Naive thymus-derived CD4-positive, alpha-beta T cell (primary cell): ENCODE measurements at places on chromosomes 1 and 21.
A peak's percentile ranks its signal among the peaks of the same experiment; 100 is the strongest.

GRCh38 chr1:65804584-65804983 is 11.9 kb downstream of the PDE4B start:
- no peaks in the 10 kb centered on the region for H3K4me1 ChIP-seq
- peaks cover 3% of the 10 kb centered on the region for H3K27me3 ChIP-seq
- no peak for DNase-seq
- no peaks in the 10 kb centered on the region for H3K36me3 ChIP-seq

DNA sequence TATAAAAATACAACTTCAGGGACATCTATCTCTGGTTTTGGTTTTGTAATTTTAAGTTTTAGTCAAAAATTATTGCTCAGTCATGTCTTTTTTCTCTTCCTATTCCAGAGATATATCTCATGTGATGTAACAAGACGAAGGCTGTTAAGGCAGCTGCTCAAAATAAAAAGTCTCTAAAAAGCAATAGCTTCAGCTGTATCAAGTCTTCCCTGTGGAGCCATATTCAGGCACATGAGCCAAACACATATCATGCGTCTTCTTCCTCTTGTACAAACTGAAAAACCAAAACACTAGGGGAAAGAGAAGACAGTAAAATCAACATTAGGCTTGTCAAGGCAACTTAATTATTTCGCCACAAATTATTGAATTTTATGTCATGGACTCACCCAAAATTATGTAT is 240.7 kb downstream of the NRIP1 start:
- H3K27me3 ChIP-seq, result no peaks in the 10 kb centered on the region
- no peaks in the 10 kb centered on the region for H3K36me3 ChIP-seq
- no peak overlapping the region for H3K27ac ChIP-seq
- no peak for DNase-seq

GRCh38 chr1:178004926-178005391 is 35.1 kb upstream of the SEC16B start:
- H3K4me3 ChIP-seq, result no peak overlapping the region
- no peak for DNase-seq
- H3K36me3 ChIP-seq, result no peaks in the 10 kb centered on the region
- H3K4me1 ChIP-seq, result no peaks in the 10 kb centered on the region
- H3K27ac ChIP-seq, result no peak overlapping the region

GRCh38 chr1:8133190-8133589 is 107.1 kb upstream of the ERRFI1 start:
- no peak overlapping the region for H3K27ac ChIP-seq
- no peak overlapping the region for H3K4me3 ChIP-seq
- no peak for DNase-seq
- no peaks in the 10 kb centered on the region for H3K36me3 ChIP-seq
- no peaks in the 10 kb centered on the region for H3K4me1 ChIP-seq
- no peaks in the 10 kb centered on the region for H3K27me3 ChIP-seq

- no peaks in the 10 kb centered on the region for H3K27me3 ChIP-seq
- peak; percentile 31 for DNase-seq
- H3K36me3 ChIP-seq, result no peaks in the 10 kb centered on the region
- H3K4me1 ChIP-seq, result peaks cover 26% of the 10 kb centered on the region
These were observed 1.1 kb downstream of the ARV1 start for GRCh38 chr1:230979952-230980351.

- no peaks in the 10 kb centered on the region for H3K27me3 ChIP-seq
- H3K36me3 ChIP-seq, result no peaks in the 10 kb centered on the region
- H3K4me3 ChIP-seq, result no peak overlapping the region
These were observed 329.8 kb upstream of the PKN2 start for GRCh38 chr1:88354256-88354655.

DNA sequence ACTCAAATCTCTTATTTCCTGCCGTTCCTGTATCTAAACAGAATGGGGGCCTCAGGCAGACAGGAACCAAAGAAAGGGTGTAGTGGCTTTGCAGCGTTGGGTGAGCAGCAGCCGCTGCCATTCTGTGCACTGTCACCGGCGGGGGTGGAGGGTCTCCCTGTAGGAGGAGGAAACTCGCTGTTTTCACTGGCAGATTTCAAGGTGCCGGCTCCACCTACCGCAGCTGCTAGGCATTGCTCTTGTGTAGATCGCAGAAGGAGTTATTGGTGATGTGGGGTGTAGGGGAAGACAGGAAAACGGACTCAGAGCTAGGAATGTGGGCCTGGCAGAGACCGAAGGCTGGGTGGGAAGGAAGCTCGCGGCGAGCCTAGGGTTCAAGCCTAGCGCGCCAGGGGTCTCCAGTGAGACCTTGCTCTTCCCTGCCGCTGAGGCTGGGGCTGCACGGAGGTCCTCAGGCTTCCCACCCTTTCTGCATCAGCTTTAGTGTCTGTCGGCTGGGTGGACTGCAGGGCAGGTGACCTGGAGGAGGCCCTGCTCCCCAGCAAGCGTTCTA is 20.8 kb downstream of the ATP5PO start:
- H3K36me3 ChIP-seq, result no peaks in the 10 kb centered on the region
- no peaks in the 10 kb centered on the region for H3K27me3 ChIP-seq
- peak overlapping the region; percentile 36 for H3K4me3 ChIP-seq
- no peaks in the 10 kb centered on the region for H3K4me1 ChIP-seq
- peak overlapping the region; percentile 23 for H3K27ac ChIP-seq
- DNase-seq, result peak; percentile 62

DNA sequence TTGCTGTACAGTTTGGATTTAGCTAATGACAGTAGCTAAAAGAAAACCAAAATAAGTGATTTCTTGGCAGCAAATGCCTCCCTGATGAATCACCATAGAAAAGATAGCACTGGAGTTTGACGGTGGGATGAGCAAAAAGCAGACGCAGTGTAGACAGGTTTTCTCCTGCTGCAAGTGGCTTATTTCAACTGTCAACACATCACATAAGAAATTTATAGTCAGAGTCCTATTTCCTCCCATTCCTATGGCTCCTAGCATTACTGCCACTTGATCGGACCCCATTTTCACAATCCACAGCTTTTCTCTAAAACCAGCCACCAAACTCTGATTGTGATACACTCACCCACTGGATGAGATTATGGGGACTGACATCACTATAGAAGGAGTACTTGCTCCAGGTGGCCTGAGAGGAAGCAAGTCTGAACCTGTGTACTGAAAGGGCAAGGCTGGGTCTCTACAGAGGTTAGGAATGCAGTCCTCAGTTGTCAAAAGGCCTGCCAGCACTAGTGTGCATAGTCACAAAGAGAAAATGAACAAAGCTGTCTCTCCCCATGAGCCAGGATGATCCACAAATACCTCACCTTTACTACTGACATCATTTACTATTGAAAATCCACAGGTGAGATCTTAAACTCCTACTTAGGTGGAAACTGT is 359.8 kb downstream of the LTN1 start:
- H3K27me3 ChIP-seq, result no peaks in the 10 kb centered on the region
- H3K4me3 ChIP-seq, result no peak overlapping the region
- no peak overlapping the region for H3K27ac ChIP-seq
- no peaks in the 10 kb centered on the region for H3K36me3 ChIP-seq
- DNase-seq, result no peak
